ENCODE measurements at places on chromosomes 13 and 19.

DNA sequence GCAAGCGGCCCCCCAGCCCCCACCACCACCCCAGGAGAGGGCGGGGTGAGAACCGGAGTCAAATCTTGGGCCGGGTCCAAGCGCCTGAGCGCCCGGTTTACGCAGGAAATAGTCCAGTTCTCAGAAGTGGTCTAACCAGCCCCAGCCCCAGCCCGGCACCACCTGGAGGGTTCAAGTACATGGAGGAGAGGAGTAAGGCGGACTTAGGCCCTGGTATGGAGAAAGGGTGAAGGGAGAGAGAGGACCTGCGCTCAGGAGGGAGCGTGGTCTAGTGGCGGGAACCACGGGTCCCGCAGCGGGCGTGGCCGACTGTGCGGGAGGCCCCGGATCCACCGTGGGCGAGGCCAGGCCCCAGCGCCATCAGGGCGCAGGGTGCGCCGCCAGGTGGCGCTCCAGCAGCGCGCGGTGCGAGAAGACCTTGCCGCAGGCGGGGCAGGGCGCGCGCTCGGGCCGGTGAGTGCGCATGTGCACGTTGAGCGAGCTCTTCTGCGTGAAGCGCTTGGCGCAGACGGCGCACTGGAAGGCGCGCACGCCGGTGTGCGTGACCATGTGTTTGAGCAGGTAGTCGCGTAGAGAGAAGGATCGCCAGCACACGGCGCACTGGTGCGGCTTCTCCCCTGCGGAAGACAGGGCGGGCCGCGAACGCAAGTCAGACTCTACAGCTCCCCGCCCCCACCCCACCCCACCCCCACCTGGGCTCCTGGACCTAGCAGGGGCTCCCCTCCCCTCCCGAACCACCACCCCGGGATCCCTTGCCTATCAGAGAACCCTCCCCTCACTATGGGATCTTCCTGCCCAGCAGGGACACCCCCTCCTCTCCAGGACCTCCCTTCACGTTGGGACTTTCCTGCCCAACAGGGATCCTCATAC lies 2.1 kb upstream of the SLC27A5 start:
- peak; percentile 87 for DNase-seq

GRCh38 chr13:48827709-48828108 lies 148.0 kb upstream of the FNDC3A start:
- DNase-seq: no peak

- DNase-seq: peak; percentile 9
Observed at GRCh38 chr13:74132776-74133656, 1.2 kb downstream of the KLF12 start.

DNA sequence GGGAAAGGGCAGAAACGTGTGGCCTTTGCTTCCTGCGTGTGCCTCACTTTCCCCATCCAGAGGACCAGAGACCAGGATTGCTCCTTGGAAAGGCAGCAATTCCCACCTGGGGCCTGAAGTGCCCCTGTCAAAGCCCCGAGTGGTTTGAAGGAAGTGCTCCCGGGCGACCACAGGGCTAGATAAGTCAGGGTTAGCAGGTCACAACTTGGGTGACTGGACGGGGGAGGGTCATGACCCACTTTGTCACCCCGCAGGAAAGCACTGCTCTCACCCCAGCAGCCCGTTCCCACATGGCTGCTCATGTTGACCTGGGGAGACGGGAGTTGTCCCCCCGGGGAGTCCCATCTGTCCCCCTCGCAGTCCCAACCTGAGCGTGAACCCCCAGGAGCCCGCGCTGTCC lies 459 bp downstream of the PRAM1 start:
- no peak for DNase-seq

- no peak for DNase-seq
Observed at GRCh38 chr13:22592515-22592914, 588.3 kb upstream of the SGCG start.

GRCh38 chr13:98896868-98897144 lies 81.1 kb downstream of the DOCK9 start:
- DNase-seq: no peak

- DNase-seq: no peak
Observed at GRCh38 chr13:105345131-105345530, 1190.3 kb downstream of the EFNB2 start.

- DNase-seq: no peak
Observed at GRCh38 chr13:103168901-103169508, 102.8 kb upstream of the SLC10A2 start.

DNA sequence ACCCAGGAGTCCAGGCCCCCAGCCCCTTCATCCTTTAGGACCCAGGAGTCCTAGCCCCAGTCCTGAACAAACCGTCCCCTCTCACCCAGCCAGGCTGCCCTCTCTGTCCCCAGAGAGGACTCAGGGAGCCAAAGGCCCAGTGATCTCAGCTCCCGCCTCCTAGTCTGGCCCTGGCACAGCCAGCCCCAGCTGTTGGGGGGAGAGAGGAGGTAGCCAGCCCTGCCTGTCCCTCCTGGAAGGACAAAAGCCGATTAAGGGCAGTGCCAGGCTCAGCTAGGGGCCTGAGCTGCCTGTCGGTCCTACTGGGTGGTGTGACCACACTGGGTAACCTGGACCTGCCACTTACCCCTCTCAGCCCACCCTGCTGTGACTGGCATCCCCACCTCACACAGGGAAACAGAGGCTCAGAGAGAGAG lies 14.5 kb downstream of the LIPE start:
- DNase-seq: peak; percentile 66

GRCh38 chr13:44218501-44219240 lies 155.0 kb upstream of the SERP2 start:
- DNase-seq: no peak

GRCh38 chr19:3670796-3671679 lies 29.2 kb downstream of the PIP5K1C start:
- DNase-seq: no peak

GRCh38 chr13:79775830-79776229 lies 294.9 kb downstream of the NDFIP2 start:
- DNase-seq: peak; percentile 44

DNA sequence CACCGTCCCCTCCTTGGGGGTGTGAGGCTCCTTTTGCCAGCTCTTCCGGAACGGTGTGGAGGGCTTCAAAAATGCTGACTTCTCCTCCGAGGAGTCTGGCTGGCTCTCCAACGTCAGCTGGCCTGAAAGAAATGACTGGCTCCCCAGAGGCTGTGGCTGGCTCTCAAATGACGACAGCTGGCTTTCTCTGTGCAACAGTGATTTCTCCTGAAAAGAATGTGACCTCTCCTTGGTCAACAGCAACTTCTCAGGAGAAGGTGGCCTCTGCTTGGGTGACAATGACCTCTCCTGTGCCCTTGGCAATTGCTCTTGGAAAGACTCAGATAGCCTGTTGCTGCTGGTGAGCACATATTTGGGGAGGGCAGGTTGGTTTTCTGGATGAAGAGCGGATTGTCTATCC lies 29.2 kb downstream of the ONECUT3 start:
- no peak for DNase-seq

DNA sequence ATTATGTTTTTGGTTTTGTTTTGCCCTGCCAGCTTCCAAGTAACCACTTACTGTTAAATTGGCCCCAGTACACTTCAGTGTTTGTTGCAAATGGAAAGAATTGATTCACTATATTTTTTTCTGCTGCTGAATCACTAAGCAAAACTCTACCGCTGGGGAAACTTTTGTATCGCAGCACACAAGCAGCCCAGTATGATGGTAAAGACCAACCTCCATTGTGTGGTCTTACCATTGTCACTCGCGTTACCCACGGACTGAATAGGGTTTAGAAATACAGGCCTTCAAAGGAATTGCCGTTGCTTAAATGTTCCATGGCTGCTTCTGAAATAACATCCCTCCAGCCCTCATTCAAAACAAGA lies 7.9 kb downstream of the SPATA13 start:
- no peak for DNase-seq

DNA sequence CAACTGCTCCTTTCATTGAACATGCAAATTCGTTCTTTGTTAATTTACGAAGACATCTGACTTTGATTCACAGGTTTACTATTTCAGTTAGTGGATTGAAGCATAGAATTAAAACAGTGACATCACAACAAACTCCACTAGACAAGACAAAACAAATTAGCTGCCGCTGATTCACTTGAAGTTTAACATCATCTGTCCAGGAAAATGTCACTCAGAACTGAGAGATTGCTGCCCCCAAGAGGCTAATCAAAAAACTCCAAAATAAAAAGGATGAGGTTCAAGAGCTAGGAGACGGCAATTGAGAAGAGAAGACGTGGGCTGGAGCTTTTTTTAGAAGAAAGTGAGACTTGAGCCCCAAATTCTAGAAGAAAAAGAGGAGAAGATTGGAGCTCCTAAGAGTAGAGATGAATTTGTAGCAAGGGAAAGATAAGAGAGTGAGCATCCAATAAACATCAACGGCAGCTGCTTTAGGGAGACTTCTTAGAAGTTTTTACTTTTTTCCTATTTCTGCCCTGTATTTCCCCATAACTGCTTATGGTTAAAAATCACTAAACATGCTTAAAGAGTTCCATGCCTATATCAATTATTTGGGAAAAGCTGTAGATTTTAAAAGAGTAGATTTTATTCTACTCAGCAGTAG lies 40.8 kb upstream of the TPP2 start:
- DNase-seq: no peak

GRCh38 chr19:8257052-8257443 lies 47.9 kb downstream of the CERS4 start:
- DNase-seq: no peak

GRCh38 chr19:15992014-15992413 lies 43.2 kb downstream of the OR10H4 start:
- no peak for DNase-seq

DNA sequence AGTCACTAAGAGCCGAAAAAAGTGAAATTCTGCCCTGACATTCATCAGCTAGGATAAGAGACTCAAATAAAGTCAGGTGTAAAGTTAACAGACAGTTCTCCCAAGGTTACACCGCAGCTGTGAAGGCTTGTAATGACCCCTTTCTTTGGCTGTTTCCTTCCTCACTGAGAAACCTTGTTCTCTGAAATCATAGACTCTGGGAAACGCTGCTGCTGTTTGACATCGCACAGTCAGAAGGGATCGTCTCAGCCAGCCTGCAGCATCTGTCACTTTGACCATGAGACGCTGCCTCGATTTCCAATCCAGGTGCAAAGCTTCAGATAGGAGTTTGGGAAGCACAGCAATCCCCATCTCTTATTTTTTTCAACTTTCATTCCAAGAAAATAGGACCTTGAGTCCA lies 678 bp downstream of the BCAT2 start:
- no peak for DNase-seq

GRCh38 chr19:5803752-5804515 lies 933 bp upstream of the NRTN start:
- no peak for DNase-seq

DNA sequence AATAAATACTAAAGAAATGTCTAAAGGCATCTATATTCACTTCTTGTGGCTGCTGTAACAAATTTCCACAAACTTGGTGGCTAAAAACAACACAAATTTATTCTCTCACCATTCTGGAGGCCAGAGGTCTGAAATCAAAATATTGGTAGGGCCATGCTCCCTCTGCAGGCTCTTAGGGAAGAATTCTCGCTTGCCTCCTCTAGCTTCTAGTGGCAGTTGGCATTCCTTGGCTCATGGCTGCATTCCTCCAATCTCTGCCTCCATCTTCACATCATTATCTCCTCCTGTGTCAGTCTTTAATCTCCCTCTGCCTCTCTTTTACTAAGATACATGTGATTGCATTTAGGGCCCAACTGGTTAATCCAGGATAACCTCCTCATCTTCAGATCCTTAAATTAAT lies 54.1 kb upstream of the RFXAP start:
- no peak for DNase-seq

DNA sequence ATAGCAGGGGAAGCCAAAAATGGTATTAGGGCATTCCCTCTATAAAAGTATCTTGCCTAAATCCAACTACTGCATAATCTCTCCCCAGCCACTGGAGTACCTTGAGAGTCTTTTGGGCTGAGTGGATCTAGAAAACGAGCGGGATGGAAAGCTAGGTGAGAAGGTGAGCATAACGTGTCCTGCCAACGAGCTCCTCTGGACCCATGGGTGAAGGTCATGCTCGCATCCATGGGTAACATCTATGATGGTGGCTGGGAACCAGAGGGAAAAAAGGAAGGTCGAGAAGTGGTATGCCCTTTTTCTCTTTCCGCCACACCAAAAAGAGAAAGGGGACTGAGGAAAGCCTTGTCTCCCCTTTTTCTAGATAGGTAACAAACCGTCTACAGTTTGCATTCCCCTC lies 63.0 kb downstream of the ZNF208 start:
- no peak for DNase-seq

DNA sequence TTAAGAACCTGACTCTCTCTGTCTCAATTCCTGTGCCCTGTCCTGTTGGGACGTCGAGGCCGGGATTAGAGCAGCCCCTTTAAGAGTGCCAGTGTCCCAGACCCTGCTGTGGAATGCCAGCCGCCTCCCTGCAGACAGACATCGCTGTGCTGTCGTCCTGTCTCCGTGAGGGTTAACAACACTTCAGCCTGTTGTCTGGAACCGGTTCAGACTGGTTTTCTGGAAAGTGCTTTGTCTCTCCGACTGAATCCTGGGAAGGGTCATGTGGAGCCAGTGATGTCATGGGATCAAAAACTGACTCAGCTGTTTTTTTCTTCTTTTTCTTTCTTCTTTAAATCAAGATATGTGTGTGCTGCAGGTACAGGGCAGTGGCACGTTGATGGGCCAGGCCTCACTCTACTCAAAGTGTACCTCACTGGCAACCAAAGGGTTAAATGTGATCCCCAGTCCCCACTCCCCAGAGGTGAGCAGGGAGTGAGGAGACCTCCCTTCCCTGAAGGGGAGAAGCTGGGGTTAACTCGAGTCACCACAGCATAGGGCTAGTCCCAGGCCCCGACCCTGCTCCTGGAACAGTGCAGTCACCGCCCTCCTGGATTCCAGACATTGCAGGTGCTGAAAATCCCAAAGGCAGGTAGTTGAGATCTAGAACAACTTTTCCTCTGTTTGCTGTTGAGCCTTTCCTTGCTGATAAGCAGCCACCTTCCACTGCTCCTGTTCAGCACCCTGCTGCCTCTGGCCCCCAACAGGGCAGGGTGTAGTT lies 50.8 kb downstream of the TSSK6 start:
- DNase-seq: no peak

DNA sequence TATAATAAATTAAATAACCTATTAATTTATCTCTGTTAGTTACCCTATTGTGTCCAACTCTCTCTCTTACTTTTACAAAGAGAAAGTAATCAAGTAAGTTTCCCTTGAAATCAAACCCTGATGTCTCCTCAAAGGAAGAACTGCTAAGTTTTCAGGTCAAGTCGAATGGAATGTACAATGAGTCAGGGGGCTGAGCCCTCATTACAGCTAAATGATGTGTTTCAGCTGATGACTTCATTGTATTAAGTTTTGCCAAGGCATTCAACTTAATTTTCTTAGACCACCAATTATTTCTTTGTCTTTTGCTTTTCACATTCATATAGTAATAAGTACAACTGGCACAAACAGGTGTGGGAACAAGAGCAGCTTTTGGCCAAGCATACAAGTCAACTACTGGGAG lies 54.7 kb upstream of the DCT start:
- no peak for DNase-seq

All from posterior cingulate gyrus (tissue), 11 donors.